ENCODE measurements at places on chromosomes 11 and 22. TPM values are rescaled to one million over a fixed set of nuclear protein-coding genes. Genes with fewer than 3 reads are reported as not detected.

PANX3 gene
- 0.03 TPM for polyA plus RNA-seq

TTC38 gene
- polyA plus RNA-seq: 136 TPM

GRCh38 chr22:38415046-38415445 is 40.0 kb downstream of the KCNJ4 start:
- DNase-seq: no peak

DNA sequence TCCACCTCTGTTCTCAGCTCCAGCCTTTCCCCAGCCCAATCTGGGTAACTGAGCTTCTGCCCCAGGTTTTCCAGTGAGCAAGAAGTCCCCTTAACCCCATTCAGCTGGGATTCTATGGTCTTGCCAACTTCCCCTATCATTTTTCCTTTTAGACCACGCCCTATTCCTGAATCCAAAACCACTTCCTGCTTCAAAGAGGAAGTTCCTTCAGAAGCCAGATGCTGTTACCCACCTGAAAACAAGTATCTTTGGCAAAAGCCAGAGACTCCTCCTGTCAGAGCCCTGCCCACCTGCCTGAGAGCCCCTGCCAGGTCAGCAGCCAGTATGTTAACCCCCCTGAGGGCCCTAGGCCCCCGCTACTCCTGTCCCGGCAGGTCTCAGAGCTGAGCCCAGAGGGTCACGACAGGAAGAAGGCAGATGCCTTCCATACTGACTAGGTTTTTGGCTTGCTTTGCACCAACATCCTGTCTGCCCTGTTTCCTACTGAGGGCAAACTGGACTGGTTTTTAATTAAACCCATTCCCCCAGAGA is 20.3 kb upstream of the MICAL2 start:
- peak; percentile 75 for DNase-seq

DNA sequence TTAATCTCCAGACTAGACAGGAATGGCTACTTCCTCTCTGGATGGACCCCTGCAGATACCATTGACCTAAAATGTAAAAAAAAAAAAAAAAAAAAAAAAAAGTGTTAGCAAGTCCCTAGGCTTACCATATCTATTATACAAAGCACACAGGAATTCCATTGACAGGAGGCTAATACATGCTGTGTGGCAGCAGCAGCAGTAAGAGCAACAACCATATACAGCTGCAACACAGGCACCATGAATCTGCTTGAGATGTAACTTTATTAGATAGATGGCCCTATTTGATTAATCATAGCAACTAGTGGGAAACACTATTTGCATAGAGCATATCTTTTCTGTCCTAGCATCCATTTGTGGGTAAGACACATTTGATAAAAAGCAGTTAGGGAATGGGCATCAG is 1447.1 kb downstream of the FAM181B start:
- DNase-seq: no peak

OR5A2 gene
- not detected for polyA plus RNA-seq

DNA sequence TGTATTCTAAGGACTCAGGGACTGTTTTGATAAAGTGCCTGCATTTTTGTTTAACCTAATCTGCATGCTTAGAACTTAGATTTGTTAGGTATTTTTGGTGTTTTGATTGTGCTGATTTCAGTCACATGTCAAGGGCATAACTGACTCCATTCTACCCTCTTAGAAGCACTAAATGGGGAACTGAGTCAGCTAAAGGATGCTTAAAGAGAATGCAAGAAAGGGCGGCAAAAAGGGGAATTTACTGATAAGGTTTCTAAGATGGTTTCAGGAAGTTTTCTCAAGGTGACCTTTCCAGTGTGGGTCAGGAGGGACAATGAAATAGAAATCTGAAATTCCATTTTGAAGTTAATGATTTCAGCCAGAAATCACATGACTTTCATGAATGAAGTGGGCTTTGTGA is 43.0 kb downstream of the MMP20 start:
- DNase-seq: no peak

ARL2 gene
- polyA plus RNA-seq: 83.3 TPM

PNPLA5 gene
- not detected for polyA plus RNA-seq

XKR3 gene
- not detected for polyA plus RNA-seq

- DNase-seq: peak; percentile 85
Observed at GRCh38 chr11:134642206-134642605, 230.2 kb upstream of the B3GAT1 start.

DNA sequence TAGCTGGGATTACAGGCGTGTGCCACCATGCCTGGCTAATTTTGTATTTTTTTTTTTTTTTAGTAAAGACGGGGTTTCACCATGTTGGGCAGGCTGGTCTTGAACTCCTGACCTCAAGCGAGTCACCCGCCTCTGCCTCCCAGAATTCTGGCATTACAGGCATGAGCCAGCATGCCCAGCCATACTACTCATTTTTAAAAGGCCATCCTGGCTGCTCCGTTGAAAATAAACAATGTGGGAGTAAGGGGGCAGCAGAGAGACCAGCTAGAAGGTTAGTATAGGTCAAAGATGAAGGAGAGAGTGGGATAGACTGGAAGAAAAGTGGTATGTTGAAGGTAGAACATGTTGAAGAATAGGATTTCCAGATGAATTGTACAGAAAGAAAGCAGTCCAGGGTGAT is 17.6 kb upstream of the LIN7C start:
- DNase-seq: no peak

TRIM49D2 gene
- not detected for polyA plus RNA-seq

SCGB1D4 gene
- polyA plus RNA-seq: not detected

OR5J2 gene
- polyA plus RNA-seq: not detected

GPR83 gene
- 1.2 TPM for polyA plus RNA-seq

- no peak for DNase-seq
Observed at GRCh38 chr11:29184939-29185890, 831.6 kb downstream of the KCNA4 start.

NCF4 gene
- polyA plus RNA-seq: 9.2 TPM

DNA sequence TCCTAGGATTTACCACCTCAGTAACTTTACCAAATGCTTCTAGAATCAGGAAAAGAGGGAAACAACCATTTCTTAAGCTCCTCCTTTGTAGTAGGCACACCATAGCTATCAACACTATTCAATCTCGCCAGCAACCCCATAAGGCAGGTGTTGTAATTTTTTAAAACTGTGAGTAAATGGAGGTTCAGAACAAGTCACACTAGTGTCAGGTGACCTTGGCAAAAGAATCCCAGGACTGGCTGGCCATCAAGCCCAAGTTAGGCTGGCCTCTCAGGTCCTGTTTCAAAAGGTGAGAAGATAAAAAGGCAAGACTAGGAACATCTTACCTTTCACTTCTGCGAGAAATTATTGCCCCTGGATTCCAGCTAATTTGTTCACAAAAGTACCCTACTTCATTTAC is 713 bp downstream of the TOP3B start:
- no peak for DNase-seq

DNA sequence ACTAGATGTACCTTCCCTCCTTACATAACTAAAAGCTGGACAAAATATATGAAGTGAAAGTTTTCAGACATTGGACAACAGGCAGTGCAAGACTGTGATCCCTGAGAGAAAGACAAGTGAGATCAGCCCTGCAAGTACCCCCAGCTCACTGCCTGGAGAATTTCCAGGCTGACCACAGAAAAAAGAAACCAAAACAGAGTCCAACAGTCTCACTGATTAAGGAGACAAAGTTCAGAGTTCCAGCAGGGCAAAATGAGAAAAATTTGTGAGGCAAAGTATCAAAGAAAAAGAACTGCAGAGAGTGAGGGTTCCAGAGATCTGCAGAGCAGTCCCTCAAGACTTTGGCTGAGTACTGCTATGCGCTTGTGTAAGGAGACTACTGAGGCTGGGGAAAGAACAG is 47.3 kb upstream of the TMEM45B start:
- peak; percentile 58 for DNase-seq

DCDC1 gene
- polyA plus RNA-seq: 1.2 TPM

DNA sequence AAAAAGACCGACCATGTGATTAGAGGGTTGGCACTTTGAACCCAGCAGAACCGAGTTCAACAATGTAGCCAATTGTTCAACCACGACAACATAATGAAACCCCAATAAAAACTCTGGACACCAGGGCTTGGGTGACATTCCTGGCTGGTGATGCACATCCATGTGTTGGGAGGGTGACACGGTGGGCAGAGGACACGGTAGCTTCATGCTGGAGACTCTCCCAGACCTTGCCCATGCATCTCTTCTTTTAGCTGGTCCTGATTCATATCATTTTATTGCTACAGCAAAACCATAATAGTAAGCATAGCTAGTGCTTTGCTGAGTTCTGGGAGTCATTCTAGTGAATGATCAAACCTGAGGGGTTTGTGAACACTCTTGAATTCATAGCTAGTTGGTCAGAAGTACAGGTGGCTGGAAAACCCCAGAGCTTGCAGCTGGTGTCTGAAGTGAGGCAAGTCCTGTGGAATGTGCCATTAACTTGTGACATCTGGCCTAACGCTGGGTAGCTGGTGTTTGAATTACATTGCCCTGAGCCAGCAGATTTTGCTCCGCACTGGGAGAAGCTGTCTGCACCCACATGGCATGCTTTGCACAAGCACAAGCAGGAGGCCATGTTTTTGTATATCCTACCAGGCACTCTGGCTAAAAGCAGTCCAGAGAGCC is 14.0 kb downstream of the RPUSD4 start:
- no peak for DNase-seq

- no peak for DNase-seq
Observed at GRCh38 chr11:88421530-88421929, 84.0 kb upstream of the CTSC start.

DNA sequence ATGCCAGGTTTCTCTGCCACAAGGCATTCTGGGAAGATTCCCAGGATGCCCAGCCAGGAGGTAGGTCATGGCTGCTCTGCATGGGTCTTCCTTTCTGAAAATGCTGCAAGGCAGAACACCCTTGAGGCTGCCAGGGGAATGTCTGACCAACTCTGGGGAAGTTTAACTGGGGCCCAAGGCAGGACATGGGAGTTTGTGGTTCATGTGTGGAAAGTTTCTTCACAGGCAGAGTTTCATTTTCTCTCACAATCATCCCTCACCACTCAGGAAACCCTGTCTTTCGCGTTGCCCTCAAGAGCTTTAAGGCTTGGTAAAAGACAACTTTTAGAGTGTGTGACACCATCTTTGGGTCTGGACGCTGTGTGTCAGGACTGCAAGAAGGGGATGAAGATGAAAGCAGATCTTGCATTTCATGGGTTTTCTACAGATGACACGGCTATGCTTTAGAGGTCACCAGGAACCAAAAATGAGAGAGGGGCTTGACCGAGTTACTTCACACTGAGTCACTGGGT is 133.5 kb downstream of the CD44 start:
- DNase-seq: no peak

GRCh38 chr11:76667856-76668255 is 2.7 kb downstream of the LRRC32 start:
- no peak for DNase-seq

- DNase-seq: no peak
Observed at GRCh38 chr22:24836282-24836681, 30.3 kb downstream of the SGSM1 start.

DNA sequence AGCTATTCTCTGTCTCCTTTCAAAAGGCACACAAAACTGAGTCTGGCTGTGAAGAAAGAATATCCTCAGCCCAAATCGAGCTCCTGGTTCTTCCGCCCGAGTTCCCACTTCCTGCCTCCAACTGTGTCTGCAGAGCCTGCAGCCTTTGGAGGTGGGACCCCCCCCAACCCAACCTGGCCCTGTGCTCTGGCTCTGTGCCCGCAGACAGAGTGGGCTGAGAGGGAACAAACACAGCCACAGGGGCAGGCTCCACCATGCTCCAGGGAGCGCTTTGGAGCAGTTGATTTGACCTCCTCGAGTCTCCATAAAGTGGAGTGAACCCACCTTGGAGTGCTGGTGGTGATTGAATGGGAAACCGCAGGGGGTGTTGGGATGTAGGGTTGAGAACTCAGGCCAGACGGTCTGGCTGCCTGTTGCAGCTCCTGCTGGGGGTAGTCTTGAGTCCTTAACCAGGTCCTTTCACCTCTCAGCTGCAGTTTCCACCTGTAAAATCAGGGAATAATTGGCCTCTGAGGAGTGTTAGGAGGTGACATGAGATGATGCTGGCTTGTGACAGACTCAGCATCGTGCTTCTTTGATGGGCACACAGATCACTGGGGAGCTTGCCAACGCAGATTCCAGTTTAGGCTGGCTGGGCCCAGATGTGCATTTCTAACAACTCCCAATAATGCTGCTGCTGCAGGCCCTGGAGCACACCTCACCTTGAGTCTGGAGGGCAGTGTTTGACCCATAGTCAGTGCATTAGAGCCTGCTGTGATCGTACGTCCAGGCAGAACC is 11.4 kb downstream of the DAGLA start:
- no peak for DNase-seq

GRCh38 chr11:67250059-67251043 is 15.9 kb upstream of the GRK2 start:
- DNase-seq: no peak

DNA sequence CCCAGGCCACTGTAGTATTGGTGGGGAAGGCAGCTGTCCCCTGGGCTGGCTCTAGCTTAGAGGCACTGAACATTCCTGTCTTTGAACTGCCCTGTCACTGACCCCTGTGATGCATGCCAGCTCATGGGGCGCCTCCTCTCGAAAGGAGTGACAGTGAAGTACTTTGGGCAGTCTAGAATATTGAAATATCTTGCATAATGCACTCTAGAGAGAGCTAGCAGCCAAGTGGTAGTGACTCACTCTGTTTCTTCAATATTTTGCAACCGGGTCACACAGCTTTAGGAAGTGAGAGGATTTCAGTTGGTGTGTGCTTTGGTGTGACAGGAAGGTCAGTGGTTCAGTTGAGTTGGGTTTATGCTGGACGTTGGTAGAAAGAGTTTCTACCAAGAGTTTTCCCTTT is 35.5 kb upstream of the ST14 start:
- peak; percentile 74 for DNase-seq

- no peak for DNase-seq
Observed at GRCh38 chr11:65781962-65782815, 1.4 kb upstream of the AP5B1 start.

DLG2 gene
- polyA plus RNA-seq: 8.1 TPM

MTMR2 gene
- 27.7 TPM for polyA plus RNA-seq

- DNase-seq: no peak
Observed at GRCh38 chr11:96964661-96965060, 574.8 kb downstream of the JRKL start.

GRCh38 chr22:31970490-31971444 is 26.4 kb downstream of the YWHAH start:
- DNase-seq: peak; percentile 88

DNA sequence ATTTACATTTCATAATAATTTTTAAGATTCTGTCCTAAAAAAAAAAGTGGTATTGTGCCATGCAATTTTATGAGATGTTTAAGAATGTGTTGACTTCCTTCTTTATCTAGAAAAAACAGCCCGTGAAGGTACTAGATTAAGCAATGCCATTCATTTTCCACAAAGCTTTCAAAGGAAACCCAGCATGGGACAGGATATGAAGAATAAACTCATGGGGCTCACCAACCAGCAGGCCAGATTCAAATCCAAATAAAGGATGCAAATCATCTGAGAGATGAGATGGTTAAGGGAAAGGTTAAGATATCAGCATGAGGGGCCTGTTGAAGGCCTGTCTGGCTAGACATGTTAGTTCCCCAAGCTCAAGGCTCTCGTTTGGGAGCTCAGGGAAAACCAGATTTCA is 199.1 kb downstream of the SWAP70 start:
- no peak for DNase-seq
